Heart left ventricle (tissue), 16 donors: ENCODE measurements at places on chromosomes 3 and 15. TPM values are rescaled to one million over a fixed set of nuclear protein-coding genes. Genes with fewer than 3 reads are reported as not detected.

Gene CD86
- total RNA-seq, result 1.8 TPM

DNA sequence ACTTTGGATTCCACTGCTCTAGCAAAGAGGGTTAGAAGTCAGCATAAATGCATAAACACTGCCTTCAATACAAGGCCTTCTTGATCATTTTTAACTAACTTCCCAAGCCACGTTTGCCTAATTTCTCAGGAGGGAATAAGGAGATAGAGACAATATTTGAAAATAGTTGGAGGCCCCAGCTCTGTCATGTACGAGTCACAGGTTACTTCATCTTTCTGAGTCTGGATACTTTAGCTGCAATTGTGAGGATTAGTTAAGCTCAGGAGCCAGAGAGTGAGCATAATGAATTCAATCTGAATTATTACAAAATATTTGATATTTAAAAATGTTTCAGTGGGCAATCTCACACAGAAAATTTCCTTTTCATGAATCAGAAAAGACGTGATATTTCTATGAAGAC, 298.9 kb downstream of the SHOX2 start:
- no peak for DNase-seq

GRCh38 chr3:106004137-106004681, 135.4 kb upstream of the CBLB start:
- DNase-seq, result no peak

GRCh38 chr3:159378396-159379194, 576.7 kb downstream of the MFSD1 start:
- DNase-seq, result no peak

DNA sequence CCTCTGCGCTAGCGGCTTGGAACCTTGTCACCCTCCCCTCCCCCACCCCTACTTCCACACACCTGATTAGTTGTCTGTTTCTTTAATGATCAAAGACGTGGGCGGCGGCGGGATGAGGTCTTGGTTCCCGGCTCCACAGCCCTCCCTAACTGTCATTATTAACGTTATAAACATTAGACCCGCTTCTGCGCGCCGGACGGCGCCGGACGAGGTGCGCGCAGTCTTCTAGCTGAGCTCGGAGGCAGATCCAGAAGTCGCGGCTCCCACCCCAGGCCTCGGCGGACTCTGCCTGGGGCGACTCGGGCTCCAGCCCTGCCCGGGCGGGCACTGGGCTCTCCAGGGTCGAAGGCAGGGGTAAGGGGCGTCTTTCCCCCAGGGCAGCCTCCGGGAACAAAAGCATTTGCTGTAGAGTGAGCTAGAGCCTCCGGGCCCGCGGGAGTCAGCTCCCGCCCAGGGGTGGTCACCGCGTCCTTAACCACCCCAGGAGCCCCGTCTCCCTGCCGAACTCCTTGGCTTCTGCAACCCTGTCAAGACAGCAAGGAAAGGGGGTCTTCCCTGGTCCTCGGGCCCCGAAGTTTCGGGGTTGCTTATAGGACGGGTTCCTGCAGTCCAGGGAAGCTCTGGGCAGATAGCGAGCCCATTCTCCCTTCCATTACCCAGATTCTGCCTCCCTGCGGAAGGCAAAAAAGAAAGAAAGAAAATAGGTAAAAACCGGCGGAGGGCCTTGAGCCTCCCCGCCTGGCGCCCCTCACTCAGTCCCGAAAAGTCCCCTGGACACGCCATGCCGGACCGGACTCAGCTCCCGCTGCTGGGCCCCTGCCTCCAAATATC, 2.2 kb upstream of the ISLR2 start:
- peak; percentile 46 for DNase-seq

Gene CATSPER2
- total RNA-seq, result 3.9 TPM

GRCh38 chr3:77859156-77859555, 819.3 kb downstream of the ROBO2 start:
- DNase-seq, result no peak

DNA sequence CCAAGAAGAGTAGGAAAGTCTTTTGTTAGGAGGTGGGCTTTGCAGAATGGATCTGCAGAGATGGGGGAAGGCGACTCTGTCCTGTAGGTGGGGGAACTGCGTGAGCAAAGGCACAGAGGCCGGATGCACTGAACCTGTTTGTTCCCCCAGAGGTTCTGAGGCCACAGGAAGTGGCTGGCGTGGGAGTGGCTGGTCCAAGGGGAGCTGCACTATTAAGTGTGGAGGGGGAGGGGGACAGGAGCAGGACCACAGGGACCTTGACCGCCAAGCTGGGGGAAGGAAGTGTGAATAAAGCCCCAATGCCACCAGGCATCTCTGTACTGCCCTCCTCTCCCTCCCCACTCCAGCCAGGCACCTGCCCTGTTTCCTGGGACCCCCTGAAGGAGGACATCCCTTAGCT, 51.8 kb downstream of the CYP11A1 start:
- DNase-seq, result no peak

- DNase-seq, result no peak
Observed at GRCh38 chr15:22855791-22856190, 17.3 kb downstream of the NIPA2 start.

- peak; percentile 45 for DNase-seq
Observed at GRCh38 chr3:100880072-100880471, 113.1 kb downstream of the ABI3BP start.
